ENCODE measurements at places on chromosomes 12 and 14. TPM values are rescaled to one million over a fixed set of nuclear protein-coding genes. Genes with fewer than 3 reads are reported as not detected.
A peak's percentile ranks its signal among the peaks of the same experiment; 100 is the strongest.

The GRIP1 gene
- 4.1 TPM for total RNA-seq

DNA sequence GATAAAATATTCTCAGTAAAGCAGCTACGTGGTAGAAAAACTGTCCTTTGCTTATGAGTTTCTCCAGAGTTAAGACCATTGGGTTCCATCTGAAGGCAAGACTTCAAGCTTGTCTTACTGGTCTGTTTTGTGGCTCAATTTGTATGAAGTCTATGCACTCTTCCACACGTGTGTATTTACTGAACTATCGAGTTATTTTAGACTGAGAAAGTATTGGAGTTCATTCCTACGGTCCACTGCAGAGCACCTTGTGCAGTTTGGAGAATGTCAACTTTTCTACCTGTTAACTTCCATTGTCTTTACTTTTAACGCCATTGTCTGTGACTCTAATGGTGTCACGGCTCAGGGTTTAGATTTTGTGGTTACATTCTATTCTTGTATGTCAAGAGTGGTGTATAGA, 3.7 kb downstream of the HIF1A start:
- peak; percentile 38 for DNase-seq

GRCh38 chr12:92290350-92290695, 144.7 kb upstream of the BTG1 start:
- no peak for DNase-seq

GRCh38 chr12:100579844-100580243, 6.4 kb downstream of the GAS2L3 start:
- DNase-seq = no peak

The OR6C2 gene
- not detected for total RNA-seq

DNA sequence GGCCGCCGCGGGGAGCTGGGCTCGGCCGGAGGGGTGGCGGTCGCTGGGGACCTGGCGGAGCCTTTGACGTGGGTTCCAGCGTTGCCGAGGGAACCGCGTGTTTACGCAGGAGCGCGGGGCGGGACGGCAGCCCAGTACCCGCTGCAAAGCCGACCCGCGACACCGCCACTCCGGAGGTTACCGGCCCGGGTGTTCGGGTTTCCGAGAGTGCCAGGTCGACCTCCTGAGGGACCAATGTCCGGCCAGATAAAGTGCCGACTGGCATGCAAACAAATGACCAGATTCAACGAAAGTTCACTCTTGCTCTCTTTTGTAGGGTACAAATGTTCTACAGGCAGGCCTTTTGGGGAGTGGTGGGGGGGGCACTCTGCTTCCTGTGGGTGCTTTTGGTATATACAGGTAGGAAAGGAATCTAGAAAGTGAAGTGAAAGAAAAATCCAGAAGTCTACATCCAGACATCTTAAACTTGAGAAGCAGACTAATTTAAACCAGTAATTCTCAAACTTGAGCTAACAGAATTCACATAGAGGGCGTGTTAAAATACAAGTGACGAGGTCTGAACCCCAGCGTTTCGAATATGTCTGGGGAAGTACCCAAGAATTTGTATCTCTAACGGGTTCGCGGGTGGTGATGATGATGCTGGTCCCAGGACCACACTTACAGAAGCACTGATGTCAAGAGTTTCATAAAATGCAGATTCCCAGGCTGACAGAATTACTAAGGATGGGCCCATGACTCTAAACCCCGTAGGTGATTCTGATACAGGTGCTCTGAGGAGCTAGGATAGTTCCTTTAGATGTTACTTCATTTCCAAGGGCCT, at the start of gene GPR135:
GPR135 (minus strand) TSS at position 65 of the 820 bp plus-strand sequence. CDS start 154 bp downstream, outside the sequence.
- no peak for DNase-seq

The CYP27B1 gene
- 6.6 TPM for total RNA-seq

- DNase-seq = no peak
Observed at GRCh38 chr12:59396519-59396918, 199.3 kb upstream of the SLC16A7 start.

DNA sequence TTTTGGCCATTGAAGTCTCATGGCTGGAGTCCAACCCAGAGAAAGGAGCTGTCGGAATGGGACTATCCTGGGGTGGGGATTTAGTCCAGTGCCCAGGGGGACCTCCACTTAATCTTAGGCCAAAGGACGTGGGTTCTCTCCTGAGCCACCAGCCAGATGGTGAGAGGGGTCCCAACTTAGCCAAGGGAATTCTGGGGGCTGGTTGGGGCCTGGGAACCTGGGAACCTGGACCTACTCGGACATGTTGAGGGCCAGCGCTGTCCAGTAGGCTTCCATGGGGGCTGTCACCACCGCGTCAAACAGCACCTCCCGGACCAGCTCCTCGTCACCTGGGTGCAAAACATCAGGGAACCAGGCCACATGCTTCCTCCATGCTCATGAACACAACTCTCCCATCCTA, 33.4 kb downstream of the LRTM2 start:
- DNase-seq = no peak

GRCh38 chr12:129296671-129297070, 443.4 kb downstream of the GLT1D1 start:
- DNase-seq = no peak

- peak; percentile 60 for DNase-seq
Observed at GRCh38 chr12:89949457-89950195, 241.0 kb upstream of the ATP2B1 start.

- DNase-seq = no peak
Observed at GRCh38 chr14:91299121-91300115, 54.9 kb upstream of the GPR68 start.

The TAPBPL gene
- 25.5 TPM for total RNA-seq

DNA sequence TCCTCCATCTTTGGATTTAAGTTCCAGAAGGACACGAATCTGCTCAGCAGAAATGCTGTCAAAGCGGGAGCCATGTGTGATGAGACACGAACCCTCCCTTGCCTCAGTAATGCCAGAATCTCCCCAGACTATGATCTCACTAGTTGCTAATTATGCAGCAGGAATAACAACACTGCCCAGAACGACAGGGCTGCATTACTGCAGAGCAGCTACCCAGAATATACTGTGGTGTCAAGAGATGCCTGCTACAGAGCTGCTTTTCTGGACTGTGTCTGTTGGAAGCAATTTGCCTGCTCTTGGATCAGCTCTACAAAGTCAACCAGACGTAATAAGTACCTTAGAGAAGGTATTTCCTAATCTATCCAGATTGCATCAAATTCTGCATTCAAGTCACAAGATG, 5.5 kb downstream of the CSRNP2 start:
- DNase-seq = peak; percentile 13

DNA sequence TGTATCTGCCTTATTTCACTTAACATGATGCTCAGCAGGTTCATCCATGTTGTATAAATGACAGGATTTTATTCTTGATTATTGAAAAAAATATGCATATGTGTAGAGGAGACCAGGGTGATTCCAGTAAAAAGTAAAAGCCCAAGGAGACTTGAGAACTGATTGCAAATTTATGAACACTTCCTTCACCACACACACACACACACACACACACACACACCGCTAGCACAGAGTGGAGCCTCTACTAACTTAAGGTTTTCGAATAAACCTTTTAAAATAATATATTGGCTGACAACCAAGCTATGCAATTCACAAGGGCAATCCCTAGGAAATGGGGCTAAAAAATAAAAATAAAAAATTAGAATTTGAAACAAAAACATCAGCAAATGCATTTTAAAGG, 8.3 kb upstream of the KLRK1 start:
- DNase-seq = no peak

The PTHLH gene
- not detected for total RNA-seq

DNA sequence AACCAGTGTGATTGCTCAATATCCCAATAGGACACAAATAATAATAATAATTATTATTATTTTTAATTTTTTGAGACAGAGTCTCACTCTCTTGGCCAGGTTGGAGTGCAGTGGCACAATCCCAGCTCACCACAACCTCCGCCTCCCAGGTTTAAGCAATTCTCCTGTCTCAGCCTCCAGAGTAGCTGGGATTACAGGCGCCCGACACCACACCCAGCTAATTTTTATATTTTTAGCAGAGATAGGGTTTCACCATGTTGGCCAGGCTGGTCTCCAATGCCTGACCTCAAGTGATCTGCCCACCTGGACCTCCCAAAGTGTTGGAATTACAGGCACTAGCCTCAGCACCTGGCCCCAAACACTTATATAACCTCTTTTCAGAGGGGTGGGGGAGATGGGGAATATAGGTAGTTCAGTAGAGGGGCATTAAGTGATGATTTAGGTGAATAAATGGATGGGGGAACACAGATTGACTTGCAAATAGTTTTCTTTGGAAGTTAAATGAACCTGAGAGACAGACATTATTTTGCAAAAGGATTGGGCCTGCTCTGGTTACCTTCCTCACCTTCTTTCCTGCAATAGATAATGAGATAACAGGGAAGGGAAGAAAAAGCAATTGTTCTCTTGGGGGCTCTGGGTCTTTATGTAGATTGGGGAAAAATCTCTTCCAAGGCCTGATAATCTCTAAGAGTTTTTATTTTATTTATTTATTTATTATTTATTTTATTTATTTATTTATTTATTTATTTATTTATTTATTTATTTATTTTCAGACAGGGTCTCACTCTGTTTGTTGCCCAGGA, 57.7 kb downstream of the RESF1 start:
- DNase-seq = no peak

DNA sequence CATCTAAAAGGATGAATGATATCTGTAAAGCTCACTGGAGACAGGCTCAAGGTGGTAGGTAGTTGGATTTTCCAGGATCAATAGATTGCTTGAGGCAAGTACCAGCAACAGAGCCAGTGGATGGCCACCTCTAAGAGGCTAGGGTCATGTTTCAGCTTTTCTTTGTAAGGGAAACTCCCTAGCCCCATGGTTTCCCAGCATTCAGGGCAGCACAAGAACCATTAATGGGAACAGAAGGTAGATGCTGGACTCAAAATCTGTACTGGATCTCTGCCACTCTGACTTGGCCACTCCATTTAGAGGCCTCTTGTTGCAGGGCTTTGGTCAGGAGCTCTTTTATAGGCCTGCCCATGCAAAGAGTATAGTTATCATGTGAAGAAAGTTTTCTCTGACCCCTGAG, 76.1 kb upstream of the DYRK2 start:
- no peak for DNase-seq

DNA sequence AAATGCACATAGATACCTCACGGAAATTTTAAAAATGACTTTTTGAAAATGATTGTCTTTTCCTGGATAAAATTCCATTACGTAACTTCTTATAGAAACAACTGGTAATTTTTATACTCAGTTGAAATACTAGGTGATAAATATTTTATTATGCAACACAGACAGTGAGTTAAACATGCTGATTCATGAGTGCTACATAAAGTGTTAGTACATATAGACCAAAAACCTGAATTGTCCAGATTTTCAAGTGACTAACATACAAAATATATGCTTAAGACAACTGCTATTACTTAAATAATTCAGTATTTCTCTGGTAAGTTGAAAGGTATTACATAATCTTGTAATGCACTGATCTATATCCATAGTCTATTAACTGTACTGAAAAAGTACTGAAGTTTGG, 11.9 kb downstream of the PTPRO start:
- no peak for DNase-seq

DNA sequence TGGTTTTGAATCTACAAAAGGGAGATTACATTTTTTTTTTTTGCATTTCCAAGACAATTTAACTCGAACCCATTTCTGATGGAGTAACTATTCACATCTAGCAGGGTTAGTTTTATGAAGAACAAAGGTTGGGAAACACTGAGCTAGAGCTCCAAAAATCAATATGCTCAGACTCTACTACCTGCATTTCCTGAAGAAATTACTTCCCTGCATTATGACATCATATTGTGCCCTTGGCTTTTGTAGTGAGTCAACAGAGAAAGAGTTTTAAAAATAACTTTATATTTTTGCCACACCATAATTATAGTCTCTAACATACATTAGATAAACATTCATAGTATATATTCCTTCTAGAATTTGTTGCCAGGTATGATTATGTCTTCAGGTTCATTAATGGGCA, 14.8 kb downstream of the GRIP1 start:
- DNase-seq = no peak

DNA sequence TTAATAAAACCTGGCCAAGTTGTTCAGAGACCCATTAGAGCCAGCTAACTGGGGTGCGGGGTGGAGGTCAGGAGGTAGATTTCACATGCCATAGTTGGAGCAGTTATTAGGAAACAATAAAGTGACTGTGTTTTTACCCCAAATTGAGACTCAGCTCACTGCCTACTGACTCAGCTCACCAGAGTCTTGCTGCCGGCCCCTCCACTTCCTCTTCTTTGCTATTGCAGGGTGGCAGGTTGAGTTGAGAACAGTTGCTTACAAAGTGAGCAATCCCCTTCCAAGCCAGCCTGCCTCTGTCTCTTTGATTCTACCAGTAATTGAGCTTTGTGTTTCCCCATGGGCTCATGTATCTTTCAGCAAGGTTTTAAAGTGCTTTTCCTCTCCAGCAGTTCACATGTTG, 12.9 kb downstream of the ST8SIA1 start:
- DNase-seq = no peak

GRCh38 chr14:23062002-23062401, 4.7 kb upstream of the CDH24 start:
- DNase-seq = no peak

The KRT71 gene
- total RNA-seq = not detected

DNA sequence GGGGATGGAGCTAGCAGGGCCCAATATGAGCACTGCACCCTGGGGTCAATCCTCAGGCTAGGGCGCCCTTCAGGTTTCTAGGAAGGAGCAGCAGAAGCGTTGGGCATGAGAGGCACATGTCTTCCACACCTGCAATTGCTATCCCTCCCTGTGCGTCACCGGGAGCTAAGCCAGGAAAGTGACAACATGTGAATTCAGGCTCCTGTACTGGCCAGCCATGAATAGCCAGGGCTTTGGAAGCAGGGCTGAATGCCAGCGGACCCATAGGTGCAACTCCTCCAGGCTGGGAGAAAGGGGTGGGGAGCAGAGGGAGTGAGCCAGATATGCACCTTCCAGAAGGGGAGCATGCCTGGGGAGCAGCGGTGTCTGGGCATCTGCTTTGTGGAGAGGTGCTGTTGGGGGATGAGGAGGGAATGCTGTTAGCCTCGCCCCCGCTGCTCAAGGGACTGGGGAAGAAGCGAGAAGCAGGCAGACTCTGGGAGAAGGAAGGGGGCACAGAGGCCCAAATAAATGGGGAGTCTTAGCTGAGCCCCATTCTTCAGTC, 6.1 kb downstream of the HOXC5 start:
- no peak for DNase-seq

The C14orf180 gene
- not detected for total RNA-seq

GRCh38 chr12:124578445-124578844, 11.0 kb upstream of the NCOR2 start:
- no peak for DNase-seq
